ENCODE measurements at places on chromosomes 1 and 21.

DNA sequence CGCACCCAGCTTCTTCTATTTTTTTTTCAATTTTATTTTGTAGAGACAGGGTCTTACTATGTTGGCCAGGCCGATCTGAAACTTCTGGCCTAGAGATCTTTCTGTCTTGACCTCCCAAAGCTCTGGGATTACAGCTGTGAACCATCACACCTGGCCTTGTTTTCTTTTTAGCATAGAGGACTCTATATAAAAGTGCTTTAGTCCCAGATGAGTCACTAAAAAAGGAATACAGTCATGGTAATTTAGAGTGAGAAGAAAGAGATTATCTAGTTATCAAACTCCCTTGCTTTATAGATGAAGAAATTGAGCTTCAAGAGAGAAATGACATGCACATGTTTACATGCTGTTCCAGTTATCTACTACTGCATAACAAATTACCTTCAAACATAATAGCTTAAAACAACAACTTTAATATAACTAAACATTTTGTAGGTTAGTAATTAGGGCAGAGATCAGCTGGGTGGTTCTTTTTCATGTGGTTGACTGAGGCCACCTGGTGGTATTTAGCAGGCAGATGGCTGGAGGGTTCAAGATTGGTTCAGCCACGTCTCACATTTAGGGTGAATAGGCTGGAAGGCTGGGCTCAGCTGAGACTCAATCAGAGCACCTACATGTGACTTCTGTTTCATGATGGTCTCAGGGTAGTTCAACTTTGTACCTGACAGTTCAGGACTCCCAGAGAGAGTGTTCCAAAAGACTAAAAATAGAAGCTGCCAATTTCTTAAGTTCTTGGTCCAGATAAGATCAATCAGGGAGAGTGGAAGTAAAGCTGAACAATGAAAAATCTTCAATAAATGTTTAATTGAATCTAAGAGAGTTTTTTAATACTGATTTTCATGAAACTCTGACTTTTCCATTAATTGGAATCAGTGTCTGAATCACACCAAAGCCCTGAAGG, 16.9 kb upstream of the MTF2 start:
- peak; percentile 49 for DNase-seq

- no peak for DNase-seq
Observed at GRCh38 chr1:205571747-205572146, 60.1 kb downstream of the ELK4 start.

DNA sequence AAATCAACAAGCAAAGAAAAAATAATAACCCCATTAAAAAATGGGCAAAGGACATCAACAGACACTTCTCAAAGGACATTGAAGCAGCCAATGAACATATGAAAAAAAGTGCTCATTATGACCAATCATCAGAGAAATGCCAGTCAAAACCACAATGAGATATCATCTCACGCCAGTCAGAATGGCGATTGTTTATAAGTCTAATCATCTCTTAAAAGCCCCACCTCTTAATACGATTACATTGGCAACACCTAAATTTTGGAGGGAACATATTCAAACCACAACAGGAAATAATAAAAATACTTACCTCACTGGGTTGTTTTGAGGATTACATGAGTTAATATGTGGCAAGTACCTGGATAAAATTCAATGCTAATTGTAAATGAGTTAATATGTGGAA, 57.1 kb upstream of the PLPPR4 start:
- DNase-seq: no peak

DNA sequence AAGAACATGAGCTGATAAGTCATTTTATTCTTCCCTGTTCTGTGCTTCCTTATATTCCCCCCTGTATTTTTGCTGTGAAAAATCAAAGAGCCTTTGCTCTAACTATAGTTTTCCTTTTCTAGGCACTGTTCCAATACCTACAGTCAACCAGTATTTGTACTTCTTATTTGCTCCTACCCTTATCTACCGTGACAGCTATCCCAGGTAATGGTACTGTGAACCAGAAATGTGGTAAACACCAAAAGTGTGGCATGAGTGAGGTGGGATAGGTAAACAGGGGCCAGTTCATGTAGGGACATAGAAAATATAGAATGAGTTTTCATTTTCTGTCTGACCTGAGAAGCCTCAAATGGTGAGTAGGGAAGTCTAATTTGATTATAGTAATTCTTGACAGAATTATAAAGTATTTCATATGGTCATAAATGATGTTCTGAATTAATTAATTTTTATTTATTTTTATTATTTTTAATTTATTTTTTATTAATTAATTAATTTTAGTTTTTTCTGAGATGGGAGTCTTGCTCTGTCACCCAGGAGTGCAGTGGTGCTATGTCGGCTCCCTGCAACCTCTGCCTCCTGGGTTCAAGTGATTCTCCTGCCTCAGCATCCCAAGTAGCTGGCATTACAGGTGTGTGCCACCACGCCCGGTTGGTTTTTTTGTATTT, 22.9 kb upstream of the AXDND1 start:
- DNase-seq: no peak

- DNase-seq: peak; percentile 5
Observed at GRCh38 chr1:57796616-57797015, 372.8 kb upstream of the DAB1 start.

DNA sequence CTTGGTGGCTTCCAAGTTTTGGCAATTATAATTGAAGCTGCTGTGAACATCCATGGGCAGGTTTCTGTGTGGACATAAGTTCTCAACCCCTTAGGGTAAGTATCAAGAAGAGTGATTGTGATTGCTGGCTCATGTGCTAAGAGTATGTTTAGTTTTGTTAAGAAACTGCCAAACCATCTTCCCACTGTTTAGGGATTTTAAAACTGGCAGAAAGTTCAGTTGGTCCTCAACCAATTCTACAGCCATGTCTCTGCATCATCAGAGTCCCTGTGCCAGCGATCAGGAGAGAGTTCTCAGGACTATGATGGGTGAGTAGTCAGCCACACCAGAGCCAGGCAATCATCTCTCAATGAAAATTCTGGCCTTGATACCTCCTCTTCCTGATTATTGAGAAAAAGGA, 193.8 kb downstream of the ZC3H11B start:
- no peak for DNase-seq

DNA sequence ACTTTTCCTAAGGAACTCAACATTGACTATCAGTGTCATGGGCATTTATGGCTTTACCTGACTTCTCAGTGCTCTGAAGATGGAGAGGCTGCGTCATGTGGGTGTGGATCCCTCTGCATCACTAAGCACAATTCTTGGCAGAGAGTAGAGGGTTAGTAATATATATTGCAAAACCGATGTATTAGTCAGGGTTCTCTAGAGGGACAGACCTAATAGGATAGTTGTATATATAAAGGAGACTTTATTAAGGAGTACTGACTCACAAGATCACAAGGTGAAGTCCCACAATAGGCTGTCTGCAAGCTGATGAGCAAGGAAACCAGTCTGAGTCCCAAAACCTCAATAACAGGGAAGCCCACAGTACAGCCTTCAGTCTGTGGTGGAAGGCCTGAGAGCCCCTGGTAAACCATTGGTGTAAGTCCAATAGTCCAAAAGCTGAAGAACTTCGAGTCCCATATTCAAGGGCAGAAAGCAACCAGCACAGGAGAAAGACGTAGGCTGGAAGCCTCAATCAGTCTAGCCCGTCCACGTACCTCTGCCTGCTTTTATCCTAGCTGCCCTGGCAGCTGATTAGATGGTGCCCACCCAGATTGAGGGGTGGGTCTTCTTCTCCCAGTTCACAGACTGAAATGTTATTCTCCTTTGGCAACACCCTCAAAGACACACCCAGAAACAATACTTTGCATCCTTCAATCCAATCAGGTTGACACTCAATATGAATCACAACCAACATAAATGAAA, 159.7 kb upstream of the NRIP1 start:
- DNase-seq: peak; percentile 67

DNA sequence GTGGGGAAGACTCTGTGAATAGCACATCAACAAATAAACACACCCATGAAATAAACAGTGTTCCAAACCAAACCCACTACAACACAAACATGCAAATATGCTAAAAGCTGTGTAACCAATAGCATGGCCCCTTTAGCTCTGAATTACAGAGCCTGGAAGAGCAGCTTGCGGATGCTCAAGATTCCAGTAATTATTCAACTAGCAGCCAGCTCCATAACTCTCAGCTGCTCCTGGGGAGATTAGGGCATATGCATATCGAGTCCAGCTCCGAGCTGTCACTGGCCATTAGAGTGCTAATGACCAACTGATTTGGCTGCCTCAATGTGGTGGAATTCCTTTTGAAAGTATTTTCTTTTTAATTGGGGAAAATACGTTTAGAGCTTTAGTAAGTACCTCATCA, 207.1 kb downstream of the HHAT start:
- DNase-seq: no peak

GRCh38 chr1:218182455-218182854, 102.6 kb upstream of the RRP15 start:
- DNase-seq: no peak

DNA sequence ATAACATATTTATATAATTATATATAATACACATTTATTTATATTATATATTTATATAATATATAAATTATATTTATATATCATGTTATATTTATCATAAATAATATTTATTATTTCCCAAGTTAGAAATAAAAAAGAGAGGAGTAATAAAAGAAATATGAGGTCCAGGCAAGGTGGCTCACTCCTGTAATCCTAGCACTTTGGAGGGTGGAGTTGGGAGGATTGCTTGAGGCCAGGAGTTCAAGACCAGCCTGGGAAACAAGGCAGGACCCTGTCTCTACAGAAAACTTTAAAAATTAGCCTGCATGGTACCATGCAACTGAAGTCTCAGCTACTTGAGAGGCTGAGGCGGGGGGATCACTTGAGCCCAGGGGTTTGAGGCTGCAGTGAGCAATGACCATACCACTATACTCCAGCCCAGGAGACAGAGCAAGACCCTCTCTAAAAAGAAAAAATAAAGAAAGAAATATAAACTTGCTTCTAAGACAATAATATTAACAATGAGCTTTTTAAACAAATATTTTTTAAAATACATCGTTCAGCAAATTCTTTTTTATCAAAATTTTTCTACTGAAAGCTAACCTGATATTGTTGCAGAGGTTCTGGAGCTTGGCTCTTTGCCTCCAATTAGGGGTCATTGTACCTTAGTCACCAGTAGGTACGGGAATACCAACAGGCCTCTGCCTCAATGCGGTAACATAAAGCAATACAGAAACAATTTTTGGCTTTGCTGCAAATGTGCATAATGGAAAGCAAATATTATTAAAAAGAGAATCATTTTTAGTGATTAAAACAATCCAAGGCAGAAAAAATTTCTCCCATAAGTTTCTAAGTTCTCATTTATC, 290.0 kb downstream of the SETD4 start:
- no peak for DNase-seq

DNA sequence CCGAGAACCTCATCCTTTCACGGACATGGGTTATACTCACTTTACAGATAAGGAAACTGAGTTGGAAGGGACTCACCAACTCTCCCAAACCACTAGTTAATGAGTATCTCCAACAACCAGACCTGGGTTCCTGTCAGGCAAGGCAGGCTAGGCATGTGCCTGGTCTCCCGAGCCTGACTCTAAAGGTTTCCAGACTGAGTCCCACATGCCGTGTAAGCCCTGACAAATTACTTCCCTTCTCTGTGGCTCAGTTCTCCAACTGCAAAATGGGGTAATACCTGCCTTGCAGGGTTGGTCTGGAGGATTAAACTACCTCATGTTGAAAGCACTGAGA, 34.3 kb downstream of the SSBP3 start:
- DNase-seq: no peak

DNA sequence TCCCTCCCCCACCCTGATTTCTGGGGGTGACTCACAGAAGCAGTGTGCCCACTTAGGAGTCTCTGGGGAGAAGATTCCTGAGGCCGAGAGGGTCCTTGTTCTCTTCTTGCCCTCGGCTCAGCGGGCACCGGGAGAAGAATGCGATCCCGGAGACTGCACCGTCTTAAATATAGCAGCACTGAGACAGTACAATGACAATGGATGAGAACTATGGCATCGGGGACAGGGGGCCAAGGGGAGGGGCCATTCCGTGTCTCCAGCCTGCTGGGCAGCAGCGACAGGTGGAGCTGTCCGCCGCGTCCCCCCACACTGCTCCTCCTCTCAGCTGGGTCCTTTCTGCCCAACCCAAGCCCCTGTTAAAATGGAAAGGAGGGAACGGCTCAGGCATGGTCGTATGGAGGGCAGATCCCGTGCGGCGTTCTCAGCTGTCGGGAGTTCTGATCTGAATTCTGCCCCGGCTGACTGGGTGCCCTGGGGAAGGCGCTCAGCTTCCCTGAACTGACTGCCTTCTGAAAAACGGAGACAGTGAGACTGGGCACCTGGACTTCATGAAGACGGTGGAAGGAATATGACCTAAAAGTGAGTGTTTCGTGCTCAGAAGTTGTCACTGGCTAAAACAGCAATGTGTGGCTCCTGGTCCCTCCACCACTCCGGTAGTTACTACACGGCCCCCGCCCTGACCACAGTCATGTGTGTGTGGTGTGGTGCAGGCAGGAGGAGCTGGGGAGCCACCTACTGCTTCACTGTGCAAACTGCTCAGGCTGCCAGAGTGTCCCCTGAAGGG, at the start of gene MYOM3:
Gene MYOM3, minus strand, starts transcription at position 140 of the 784 bp plus-strand sequence. CDS start 3,499 bp downstream, outside the sequence.
- DNase-seq: peak; percentile 71

DNA sequence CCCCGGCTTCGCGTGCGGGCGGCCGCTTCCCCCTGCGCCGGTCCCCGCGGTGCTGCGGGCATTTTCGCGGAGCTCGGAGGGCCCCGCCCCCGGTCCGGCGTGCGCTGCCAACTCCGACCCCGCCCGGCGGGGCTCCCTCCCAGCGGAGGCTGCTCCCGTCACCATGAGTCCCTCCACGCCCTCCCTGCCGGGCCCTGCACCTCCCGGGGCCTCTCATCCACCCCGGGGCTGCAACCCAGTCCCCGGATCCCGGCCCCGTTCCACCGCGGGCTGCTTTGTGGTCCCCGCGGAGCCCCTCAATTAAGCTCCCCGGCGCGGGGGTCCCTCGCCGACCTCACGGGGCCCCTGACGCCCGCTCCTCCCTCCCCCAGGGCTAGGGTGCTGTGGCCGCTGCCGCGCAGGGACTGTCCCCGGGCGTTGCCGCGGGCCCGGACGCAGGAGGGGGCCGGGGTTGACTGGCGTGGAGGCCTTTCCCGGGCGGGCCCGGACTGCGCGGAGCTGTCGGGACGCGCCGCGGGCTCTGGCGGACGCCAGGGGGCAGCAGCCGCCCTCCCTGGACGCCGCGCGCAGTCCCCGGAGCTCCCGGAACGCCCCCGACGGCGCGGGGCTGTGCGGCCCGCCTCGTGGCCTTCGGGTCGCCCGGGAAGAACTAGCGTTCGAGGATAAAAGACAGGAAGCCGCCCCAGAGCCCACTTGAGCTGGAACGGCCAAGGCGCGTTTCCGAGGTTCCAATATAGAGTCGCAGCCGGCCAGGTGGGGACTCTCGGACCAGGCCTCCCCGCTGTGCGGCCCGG, 159.2 kb downstream of the RUNX1 start:
- peak; percentile 85 for DNase-seq

GRCh38 chr1:8238141-8239038, 79.5 kb upstream of the SLC45A1 start:
- peak; percentile 92 for DNase-seq

- DNase-seq: peak; percentile 38
Observed at GRCh38 chr1:62438163-62438562, 1.3 kb downstream of the USP1 start.

Data from EH (cell line).